ENCODE measurements at places on chromosomes 5 and 9. TPM values are rescaled to one million over a fixed set of nuclear protein-coding genes. Genes with fewer than 3 reads are reported as not detected.

GRCh38 chr9:91433180-91433579 is 9.5 kb upstream of the NFIL3 start:
- DNase-seq = no peak
- H3K27me3 ChIP-seq = no peaks in the 10 kb centered on the region
- H3K4me1 ChIP-seq = no peaks in the 10 kb centered on the region
- H3K4me3 ChIP-seq = no peak overlapping the region
- no peaks in the 10 kb centered on the region for H3K36me3 ChIP-seq
- H3K27ac ChIP-seq = no peak overlapping the region

The ADAMTS12 gene
- total RNA-seq = 0.54 TPM

The ZBTB43 gene
- 16.8 TPM for total RNA-seq

GRCh38 chr9:136757328-136757727 is 715 bp downstream of the LCN8 start:
- H3K36me3 ChIP-seq = peaks cover 5% of the 10 kb centered on the region
- peaks cover 10% of the 10 kb centered on the region for H3K4me1 ChIP-seq
- no peak for DNase-seq
- H3K27me3 ChIP-seq = peaks cover 7% of the 10 kb centered on the region
- H3K27ac ChIP-seq = no peak overlapping the region

DNA sequence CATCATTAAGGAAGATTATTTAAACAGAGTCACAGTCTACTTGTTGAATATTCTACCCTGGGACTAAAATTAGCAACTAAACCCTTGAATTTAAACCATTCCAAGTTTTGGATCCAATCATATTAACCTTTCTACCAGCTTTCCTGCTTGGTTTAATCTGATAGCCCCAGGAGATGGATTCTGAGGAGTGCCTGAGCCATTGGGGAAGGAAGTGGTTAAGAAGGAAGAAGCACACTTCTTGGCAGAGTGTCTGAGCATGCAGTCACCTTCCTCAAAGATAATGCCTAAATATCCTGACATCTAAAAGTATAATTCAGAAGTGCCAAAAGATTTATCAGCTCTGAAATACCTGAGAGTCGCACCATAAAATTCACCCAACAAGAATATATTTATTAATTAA is 74.1 kb upstream of the SNCAIP start:
- no peak overlapping the region for H3K27ac ChIP-seq
- H3K4me1 ChIP-seq = no peaks in the 10 kb centered on the region
- DNase-seq = no peak
- H3K27me3 ChIP-seq = no peaks in the 10 kb centered on the region
- peaks cover 9% of the 10 kb centered on the region for H3K36me3 ChIP-seq
- H3K4me3 ChIP-seq = no peak overlapping the region

The AGXT2 gene
- total RNA-seq = not detected

The FRMD3 gene
- total RNA-seq = 20.7 TPM

The SPATA31C1 gene
- total RNA-seq = not detected

The SLC6A19 gene
- not detected for total RNA-seq

The MVB12B gene
- 41.1 TPM for total RNA-seq
